ENCODE measurements at places on chromosomes 3 and 15.

DNA sequence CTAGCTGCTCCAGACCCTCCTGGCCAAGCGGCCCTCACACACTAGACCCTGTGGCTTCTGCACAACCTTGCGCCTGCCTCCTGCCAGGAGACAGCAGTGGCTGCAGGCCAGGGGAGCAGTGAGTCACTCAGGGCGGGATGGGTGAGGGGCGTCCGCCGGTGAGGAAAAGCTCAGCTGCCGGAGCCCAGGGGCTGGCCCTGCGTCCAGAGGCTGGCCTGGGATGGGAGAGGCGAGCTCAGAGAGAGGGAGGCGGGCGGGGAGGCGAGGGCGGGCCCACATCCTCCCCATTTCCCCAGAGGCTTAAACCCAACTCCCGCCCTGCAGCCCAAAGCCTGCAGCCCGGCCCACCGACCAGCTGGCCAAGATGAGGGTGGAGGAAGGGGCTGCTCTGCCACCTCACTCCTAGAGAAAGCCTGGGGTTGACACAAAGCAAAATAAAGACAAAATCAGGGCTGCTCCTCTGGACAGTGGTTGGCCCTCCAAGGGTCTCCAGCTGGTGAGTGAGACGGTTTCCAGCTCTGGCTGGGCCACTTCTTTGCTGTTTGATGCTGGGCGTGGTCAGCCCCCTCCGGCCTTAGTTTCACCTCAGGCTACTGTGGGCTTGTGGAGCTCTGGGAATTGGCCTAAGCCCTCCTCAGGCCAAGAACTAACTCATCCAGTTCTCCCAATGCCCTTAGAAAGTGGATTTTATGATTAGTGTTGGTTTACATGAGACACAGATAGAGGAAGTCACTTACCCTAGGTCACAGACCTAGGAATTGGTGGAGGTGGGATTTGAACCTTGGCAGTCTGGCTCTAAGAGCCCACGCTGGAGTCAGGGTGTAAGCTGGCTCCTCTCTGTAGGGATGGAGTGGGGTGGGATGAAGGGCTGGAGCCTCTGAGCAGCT is 50.6 kb downstream of the IQSEC1 start:
- DNase-seq = no peak

DNA sequence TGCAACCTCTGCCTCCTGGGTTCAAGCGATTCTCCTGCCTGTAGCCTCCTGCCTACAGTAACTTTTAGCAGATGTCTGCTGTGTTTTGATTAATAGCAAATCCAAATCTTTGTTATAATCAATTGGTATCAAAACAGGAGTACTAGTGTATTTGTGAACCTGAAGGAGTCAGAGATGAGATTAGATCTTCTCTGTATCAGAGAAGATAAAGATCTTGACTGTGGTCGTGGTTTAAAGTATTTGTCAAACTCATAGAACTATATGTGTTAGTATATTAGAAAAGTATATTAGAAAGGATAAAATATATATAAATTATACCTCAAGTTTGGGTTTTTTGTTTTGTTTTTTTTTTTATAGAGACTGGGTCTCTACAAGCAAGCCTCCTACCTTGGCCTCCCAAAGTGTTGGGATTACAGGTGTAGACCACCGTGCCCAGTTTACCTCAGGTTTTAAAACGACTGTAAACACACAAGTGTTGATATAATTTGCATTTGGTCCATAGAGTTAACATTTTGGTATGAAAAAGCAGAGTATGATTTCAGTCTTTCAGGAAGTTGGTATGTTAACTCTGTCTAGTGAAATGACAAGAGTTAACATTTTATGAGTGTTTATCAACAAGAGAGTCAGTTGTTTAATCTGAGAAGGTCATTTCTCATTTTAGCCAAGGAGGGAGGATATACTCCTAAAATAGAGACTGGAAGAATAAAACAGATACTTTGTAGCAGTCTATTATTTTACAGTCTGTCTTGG is 18.3 kb downstream of the RTF1 start:
- no peak for DNase-seq

- no peak for DNase-seq
Measured at GRCh38 chr3:188432802-188433520, 279.0 kb downstream of the LPP start.

GRCh38 chr3:30933478-30934207 is 39.2 kb upstream of the GADL1 start:
- no peak for DNase-seq

DNA sequence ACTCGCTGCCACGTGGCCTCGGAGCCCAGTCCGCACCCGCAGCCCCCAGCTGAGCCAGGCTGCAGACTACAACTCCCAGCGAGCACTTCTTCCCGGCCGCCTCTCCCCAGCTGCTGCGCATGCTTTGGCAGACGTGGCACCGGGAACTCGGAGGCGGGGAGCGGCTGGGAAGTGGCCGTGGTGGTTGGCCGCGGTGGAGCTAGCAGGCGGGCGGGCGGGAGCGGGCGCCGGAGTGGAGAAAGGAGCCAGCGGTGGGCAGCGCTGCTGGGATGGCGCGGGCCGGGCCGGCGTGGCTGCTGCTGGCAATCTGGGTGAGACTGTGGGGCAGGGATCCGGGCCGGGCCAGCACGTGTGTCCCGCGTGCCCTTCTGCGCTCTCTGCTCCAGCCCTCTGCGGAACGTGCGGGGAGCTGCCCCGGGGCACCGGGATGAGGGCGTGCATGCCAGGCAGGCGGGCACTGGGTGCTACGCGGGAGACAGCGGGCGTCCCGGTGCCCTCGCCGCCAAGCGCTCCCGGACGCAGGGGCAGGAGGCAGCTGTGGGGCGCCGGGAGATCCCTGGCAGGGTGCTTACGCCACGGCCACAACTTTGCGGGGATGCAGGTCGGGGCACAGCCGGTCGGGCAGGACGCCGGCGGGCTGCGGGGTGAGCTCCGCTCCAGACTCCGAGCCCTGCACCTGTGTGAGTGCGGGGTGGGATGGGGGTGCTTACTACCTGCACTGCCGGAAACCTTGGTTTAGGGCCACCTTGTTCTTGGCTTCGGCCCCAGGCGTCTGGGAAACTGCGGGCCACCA is at the start of gene PDIA5:
Gene PDIA5 (plus strand): TSS at position 130 of the 793 bp plus-strand sequence. CDS start 140 bp downstream, at position 270.
- peak; percentile 74 for DNase-seq

DNA sequence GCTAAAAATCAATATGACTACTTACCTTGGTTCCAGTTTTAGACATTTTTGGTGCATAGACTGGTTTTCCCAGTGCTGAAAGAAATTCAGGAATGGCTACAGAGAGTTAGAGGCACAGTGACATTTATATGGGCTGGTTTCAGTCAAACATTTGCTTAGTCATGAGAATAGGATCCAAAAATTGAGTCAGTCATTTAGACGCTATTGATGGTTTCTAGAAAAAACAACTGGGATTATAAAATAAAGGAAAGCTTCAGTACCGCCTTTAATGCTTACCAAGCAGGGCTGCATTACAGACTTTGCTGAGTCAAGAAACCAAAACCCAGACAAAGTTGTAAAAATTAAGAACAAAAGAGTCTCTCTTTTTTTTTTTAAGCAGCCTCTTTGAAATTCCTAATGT is at the start of gene CRYGS:
Gene CRYGS (minus strand): TSS at position 100 of the 400 bp plus-strand sequence. CDS start 54 bp downstream, at position 46.
- DNase-seq = no peak

DNA sequence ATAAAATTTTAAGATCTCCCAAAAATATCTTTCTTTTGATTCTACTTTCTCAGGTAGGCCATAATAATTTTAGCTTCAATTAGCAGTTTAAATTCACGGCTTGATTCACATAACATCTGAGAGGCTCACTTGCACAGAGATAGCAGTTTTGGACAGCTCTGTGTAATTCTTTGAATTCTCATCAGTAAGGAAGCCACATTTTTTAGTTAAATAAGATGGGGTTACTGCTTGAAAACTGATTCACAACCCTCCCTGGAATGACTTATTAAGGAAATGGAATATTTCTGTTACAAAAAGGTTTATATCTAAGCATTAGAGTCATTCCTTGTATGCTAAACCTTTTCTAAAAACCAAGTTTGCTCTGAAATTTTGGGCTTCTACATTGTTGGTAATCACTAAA is 212.7 kb downstream of the ALCAM start:
- no peak for DNase-seq

DNA sequence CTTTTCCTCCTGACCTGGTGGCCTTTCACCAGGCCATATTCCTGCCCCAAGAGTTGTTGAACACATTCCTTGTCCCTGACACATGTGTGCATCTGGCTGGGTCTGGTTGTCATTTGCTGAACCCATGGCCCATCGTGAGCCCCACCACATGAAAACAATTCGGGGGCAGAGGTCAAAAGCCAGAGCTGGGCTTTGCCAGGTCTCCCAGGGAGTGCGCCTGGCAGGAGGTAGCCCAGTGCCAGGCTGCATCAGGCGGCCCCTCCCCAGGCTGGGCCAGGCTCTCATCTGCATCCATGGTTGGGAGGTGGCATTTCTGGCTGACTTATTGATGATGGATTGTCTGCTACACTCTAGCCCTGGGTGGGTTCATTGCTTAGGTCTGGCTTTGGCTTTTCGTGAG is 30.9 kb downstream of the SPSB4 start:
- no peak for DNase-seq

DNA sequence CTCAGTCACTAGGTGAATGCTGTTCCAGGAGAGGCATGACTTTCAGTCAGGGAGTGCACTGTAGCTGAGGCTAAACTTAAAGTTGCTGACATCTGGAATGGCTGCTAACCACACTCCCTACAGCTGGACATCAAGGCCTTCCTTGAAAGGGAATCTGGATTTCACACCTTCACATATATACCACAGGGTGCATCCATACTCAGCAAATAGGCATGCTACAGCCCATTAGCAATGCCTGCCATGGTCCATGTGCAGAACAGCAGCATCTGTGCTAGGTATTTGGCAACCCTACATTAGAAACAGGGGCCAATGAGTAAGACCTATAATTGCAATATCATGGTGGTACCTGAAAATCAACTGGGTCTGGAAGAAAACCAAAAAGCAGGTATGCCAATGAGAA is 74.8 kb downstream of the SNTN start:
- no peak for DNase-seq

DNA sequence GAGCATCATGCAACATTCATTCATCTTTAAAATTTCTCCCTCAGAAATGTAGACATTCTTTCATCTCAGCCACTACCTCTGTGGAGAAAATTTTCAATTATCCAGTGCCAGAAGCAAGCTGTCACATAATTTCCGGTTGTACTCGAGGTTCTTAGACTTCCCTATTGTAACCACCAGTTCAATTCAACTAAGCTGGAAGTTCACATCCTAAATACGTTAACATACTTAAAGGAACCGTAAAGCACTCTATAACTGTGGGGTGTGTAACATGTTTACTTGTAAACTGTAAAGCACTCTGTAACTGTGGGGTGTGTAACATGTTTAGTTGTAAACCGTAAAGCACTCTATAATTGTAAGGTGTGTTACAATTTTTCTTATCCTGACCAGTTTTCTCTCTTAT is 150.3 kb downstream of the PLCL2 start:
- no peak for DNase-seq

GRCh38 chr3:53192608-53193007 is 31.6 kb downstream of the PRKCD start:
- DNase-seq = no peak

- no peak for DNase-seq
Measured at GRCh38 chr3:36729204-36730056, 34.9 kb downstream of the DCLK3 start.

- no peak for DNase-seq
Measured at GRCh38 chr15:88091444-88092016, 165.0 kb downstream of the NTRK3 start.

- no peak for DNase-seq
Measured at GRCh38 chr3:28322464-28322863, 26.1 kb upstream of the ZCWPW2 start.

DNA sequence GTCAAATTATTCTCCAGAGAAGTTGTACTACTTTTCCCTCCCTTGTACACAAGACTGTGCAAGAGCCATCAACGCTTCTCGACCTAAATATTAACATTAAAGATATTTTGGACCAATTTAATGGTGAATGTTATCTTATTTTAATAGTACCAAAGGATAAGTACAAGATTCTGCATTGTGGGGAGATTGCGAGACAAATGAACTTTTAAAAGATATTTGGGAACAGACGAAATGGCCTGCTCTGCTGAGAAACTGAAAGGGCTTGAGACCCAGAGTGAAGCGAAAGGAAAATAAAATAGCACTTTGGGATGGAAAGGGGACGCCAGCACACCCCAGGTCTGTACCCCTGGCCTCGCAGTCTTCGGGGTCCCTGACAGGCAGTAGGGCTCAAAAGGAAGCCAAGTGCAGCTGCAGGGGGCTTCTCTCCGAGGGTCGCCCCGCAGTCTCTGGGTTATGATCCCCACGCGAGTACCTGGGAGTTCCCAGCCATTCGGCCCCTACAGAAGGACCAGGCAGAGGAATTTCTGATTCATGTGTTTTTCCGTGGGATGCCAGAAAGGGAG is 97.6 kb upstream of the VGLL3 start:
- DNase-seq = no peak

GRCh38 chr3:4670352-4670751 is 177.2 kb downstream of the ITPR1 start:
- no peak for DNase-seq

DNA sequence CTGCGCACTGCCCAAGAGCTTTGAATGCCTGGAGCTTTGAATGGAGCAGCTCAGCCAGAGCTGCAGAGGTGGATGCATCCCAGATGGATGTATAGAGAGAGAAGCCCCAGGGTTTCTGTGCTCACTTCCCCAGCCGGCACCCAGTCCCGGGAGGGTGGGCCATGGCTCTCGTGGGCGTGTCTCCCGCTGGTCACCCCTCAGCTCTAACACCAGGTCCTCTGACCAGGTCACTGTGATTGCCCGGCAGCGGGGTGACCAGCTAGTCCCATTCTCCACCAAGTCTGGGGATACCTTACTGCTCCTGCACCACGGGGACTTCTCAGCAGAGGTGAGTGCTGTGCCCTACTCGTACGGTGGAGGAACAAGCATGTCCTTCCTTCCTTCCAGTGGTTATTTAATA is 10.7 kb downstream of the TMEM43 start:
- DNase-seq = no peak

GRCh38 chr15:61038387-61038786 is 190.7 kb downstream of the RORA start:
- no peak for DNase-seq

GRCh38 chr15:76345880-76346668 is 9.5 kb downstream of the ISL2 start:
- no peak for DNase-seq

GRCh38 chr3:43347774-43348173 is 61.4 kb downstream of the SNRK start:
- no peak for DNase-seq

Measured in stimulated activated CD4-positive, alpha-beta T cell treated with anti-CD3 and anti-CD28 coated beads, Interleukin-15, amount 100 ng/mL, for 48 hours (primary cell).